ENCODE measurements at places on chromosomes 16 and 17. TPM values are rescaled to one million over a fixed set of nuclear protein-coding genes. Genes with fewer than 3 reads are reported as not detected.

DNA sequence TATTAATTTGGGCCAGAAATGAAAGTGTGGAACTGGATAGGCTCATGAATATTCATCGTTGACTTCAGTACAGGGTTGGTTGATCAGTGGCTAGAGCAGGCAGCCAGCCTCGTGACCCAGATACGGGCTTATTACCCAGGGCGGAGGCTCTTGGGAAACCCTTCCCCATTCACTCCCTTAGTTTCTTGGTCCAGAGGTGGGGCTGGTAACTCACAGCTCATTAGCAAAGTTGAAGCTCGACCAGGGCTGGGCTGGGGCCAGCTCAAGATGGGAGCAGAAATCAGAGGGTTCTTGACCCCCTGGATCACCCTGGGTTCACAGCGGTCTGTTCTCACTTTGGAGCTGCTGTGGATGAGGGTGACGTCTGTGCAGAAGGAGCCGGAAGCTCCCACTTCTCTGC, 44.6 kb upstream of the GSE1 start:
- H3K36me3 ChIP-seq, result no peaks in the 10 kb centered on the region
- no peak overlapping the region for H3K27ac ChIP-seq
- no peak overlapping the region for H3K4me3 ChIP-seq
- peaks cover 49% of the 10 kb centered on the region for H3K4me1 ChIP-seq
- H3K27me3 ChIP-seq, result no peaks in the 10 kb centered on the region
- no peak for DNase-seq

- H3K4me1 ChIP-seq, result peaks cover 21% of the 10 kb centered on the region
- no peak for DNase-seq
- H3K27me3 ChIP-seq, result peaks cover 12% of the 10 kb centered on the region
- H3K36me3 ChIP-seq, result peaks cover 84% of the 10 kb centered on the region
- H3K4me3 ChIP-seq, result no peak overlapping the region
These were observed 6.2 kb downstream of the COL1A1 start for GRCh38 chr17:50194934-50195865.

GRCh38 chr17:60748204-60748603, 70.6 kb downstream of the BCAS3 start:
- H3K4me3 ChIP-seq, result no peak overlapping the region
- no peaks in the 10 kb centered on the region for H3K27me3 ChIP-seq
- no peaks in the 10 kb centered on the region for H3K36me3 ChIP-seq
- no peaks in the 10 kb centered on the region for H3K4me1 ChIP-seq

GRCh38 chr16:633336-634050, 2.6 kb downstream of the METTL26 start:
- no peak for DNase-seq
- H3K4me3 ChIP-seq, result no peak overlapping the region

- H3K27ac ChIP-seq, result no peak overlapping the region
- H3K27me3 ChIP-seq, result no peaks in the 10 kb centered on the region
- H3K36me3 ChIP-seq, result no peaks in the 10 kb centered on the region
- H3K4me3 ChIP-seq, result no peak overlapping the region
- no peak for DNase-seq
- no peaks in the 10 kb centered on the region for H3K4me1 ChIP-seq
These were observed 624.3 kb downstream of the MAF start for GRCh38 chr16:78976212-78976611.

GRCh38 chr16:85612191-85612800, 826 bp upstream of the GSE1 start:
- peak overlapping the region; percentile 73 for H3K4me3 ChIP-seq
- no peaks in the 10 kb centered on the region for H3K27me3 ChIP-seq
- no peaks in the 10 kb centered on the region for H3K36me3 ChIP-seq
- peak; percentile 78 for DNase-seq
- H3K4me1 ChIP-seq, result peaks cover 63% of the 10 kb centered on the region

- peaks cover 6% of the 10 kb centered on the region for H3K4me1 ChIP-seq
- no peaks in the 10 kb centered on the region for H3K27me3 ChIP-seq
- H3K27ac ChIP-seq, result no peak overlapping the region
- no peak overlapping the region for H3K4me3 ChIP-seq
- H3K36me3 ChIP-seq, result no peaks in the 10 kb centered on the region
These were observed 16.0 kb upstream of the ZNF689 start for GRCh38 chr16:30626236-30626635.

GRCh38 chr17:8019665-8020650, 17.5 kb downstream of the GUCY2D start:
- H3K4me1 ChIP-seq, result peaks cover 10% of the 10 kb centered on the region
- no peak overlapping the region for H3K27ac ChIP-seq
- DNase-seq, result no peak
- no peaks in the 10 kb centered on the region for H3K36me3 ChIP-seq
- no peak overlapping the region for H3K4me3 ChIP-seq
- H3K27me3 ChIP-seq, result peaks cover 23% of the 10 kb centered on the region

DNA sequence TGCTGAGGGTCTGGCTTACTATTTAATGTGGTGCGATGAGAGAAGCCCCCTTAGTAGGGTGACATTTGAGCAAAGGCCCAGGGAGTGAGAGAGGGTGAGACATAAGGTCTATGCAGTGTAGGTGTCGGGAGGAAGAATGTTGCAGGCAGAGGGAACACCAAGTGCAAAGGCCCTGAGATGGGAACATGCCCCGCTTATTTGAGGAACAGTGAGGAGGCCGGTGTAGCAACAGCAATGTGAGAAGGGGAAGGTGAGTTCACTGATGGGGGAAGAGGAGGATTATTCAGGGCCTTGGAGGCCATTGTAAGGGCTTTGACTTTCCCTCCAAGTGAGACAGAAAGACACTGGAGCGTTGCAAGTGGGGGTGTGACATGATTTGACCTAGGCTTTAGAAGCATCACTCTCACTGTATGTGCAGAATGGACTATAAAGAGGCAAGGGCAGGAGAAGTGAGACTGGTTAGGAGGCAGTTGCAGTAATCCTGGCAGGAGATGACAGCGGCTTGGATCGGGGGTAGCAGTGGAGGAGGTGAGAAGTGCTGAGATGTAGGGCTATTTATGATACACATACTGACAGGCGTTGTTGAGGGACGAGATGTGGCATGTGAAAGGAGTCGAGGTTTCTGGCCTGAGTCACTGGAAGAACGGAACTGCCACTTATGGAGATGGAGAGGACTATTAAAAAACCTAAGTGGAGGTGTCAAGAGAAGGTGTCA, 145.3 kb downstream of the SPECC1 start:
- H3K4me3 ChIP-seq, result no peak overlapping the region
- peaks cover 12% of the 10 kb centered on the region for H3K27me3 ChIP-seq
- peaks cover 20% of the 10 kb centered on the region for H3K4me1 ChIP-seq
- no peak overlapping the region for H3K27ac ChIP-seq

DNA sequence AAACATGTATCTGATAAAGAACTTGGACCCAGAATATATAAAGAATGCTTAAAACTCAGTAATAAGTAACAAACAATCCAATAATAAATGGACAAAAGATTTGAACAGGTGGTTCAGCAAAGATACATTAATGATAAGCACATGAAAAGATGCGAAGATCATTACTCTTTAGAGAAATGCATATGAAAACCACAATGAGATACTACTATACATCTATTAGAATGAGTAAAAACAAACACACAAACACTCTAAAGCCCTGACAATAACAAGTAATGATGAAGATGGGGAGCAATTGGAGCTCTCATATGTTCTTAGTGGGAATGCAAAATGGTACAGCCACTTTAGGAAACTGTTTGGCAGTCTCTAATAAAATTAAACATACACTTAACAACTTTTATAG, 29.1 kb downstream of the OSBPL7 start:
- H3K36me3 ChIP-seq, result no peaks in the 10 kb centered on the region
- H3K4me3 ChIP-seq, result no peak overlapping the region
- DNase-seq, result no peak
- no peak overlapping the region for H3K27ac ChIP-seq

GRCh38 chr16:71771571-71771970, 37.1 kb downstream of the AP1G1 start:
- H3K4me1 ChIP-seq, result peaks cover 6% of the 10 kb centered on the region
- no peak overlapping the region for H3K27ac ChIP-seq
- no peak for DNase-seq
- H3K36me3 ChIP-seq, result no peaks in the 10 kb centered on the region
- H3K4me3 ChIP-seq, result no peak overlapping the region

- H3K4me1 ChIP-seq, result no peaks in the 10 kb centered on the region
- no peak overlapping the region for H3K27ac ChIP-seq
These were observed 39.7 kb upstream of the NGFR start for GRCh38 chr17:49455272-49455861.

Gene SPIRE2
- total RNA-seq, result 1.6 TPM

Gene PRRT2
- total RNA-seq, result 0.94 TPM

Gene NPIPA5
- total RNA-seq, result 5.6 TPM

Gene MT1F
- 3.6 TPM for total RNA-seq

Gene RBFOX1
- total RNA-seq, result 48.0 TPM

Gene ACE
- 15.7 TPM for total RNA-seq

All from heart right ventricle (tissue), 16 donors.